ENCODE measurements at places on chromosomes 6 and 20.

- DNase-seq: no peak
Observed at GRCh38 chr6:13491538-13491937, 4.1 kb upstream of the GFOD1 start.

DNA sequence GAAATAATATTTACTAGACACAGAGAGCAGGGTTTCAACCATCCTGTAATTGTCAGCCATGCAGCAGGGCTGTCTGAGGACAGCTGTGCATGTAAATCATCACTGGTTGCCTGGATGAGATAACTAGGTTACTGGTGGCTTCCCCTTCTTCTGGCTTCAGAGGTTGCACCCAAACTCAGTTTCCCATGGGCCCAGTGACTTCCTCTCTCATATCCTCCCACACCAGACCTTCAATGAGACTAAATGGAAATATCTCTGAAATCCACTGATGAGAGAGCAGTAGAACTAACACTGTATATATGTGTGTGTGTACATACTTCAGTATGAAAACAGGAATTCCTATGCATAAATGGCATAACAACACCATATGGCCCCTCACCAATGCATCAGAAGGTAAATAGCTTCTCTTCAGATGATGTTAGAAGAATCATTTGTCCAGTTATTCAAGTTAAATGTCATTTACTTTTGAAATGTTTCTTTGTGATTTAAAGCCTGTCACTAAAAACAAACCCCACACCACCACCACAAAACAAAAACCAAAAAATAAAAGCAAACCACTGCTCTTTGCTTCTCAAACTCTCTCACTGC is 51.0 kb upstream of the IL20RA start:
- DNase-seq: no peak

DNA sequence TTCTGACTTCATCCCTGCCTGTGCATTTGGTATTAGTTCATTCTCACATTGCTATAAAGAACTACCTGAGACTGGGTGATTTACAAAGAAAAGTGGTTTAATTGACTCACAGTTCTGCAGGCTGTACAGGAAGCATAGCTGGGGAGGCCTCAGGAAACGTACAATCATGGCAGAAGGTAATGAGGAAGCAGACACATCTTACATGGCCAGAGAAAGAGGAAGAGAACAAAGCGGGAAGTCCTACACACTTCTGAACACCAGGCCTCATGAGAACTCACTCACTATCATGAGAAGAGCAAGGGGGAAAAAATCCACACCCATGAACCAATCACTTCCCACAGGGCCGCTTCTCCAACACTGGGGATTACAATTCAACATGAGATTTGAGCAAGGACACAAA is 303.9 kb downstream of the CBLN4 start:
- no peak for DNase-seq

DNA sequence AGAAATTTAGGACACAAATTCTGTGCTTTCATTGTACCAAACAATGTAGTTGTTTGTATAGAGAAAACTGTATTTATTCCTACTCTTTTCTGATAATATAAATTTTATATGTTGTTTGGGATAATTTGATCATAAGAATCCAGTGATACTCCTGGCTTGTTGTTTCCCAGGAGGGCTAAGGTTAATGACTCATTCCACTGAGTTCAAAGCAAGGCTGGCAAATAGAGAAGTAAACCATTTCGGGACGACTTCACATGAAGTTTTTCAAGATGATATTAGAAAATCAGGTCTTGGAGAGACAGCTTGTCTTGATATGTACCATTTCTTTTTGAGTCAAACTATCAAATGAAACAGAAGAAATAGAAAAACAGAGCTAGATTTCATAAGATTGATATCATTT is 326.1 kb upstream of the CNR1 start:
- DNase-seq: no peak

GRCh38 chr20:45639687-45640086 is 8.6 kb upstream of the WFDC9 start:
- no peak for DNase-seq

DNA sequence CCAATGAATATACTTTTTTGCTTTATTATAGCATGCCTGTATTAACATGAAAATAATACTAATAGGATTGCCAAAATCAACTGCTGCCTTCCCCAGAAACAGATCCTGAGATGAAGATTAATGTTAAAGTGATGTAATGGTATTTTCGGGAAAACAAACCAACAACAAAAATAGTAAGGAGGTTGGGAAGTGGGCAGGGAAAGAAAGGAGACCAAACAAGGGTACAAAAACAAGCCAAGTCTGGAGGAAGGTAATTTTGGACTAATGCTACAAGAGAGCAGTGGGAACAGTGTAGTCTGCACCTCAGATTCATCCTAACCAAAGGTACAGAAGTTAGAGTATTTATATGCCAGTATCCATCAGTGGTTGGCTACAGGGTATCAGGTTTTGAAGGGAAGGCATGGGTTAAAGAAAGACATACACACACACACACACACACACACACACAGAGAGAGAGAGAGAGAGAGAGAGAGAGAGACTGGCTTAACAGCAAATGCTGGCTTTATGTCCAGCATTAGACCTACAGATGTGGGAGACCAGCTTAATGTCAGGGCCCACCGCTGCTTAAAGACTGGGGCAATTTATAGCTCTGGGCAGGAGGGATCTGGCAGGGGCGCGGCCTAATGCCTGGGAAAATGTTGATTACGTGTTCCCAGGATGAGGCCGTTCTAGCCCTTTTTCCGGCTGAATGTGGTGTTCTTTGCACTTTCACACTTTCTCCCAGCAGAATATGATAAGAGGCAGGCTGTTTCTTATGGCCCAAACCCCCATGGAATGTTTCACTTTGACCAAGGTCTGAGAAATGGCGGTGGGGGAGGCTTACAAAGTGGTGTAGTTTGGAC is 3.8 kb upstream of the SLC17A1 start:
- DNase-seq: no peak

GRCh38 chr6:144816936-144817335 is 531.8 kb downstream of the UTRN start:
- DNase-seq: no peak

GRCh38 chr6:134680433-134680832 is 269.5 kb downstream of the ALDH8A1 start:
- DNase-seq: no peak

DNA sequence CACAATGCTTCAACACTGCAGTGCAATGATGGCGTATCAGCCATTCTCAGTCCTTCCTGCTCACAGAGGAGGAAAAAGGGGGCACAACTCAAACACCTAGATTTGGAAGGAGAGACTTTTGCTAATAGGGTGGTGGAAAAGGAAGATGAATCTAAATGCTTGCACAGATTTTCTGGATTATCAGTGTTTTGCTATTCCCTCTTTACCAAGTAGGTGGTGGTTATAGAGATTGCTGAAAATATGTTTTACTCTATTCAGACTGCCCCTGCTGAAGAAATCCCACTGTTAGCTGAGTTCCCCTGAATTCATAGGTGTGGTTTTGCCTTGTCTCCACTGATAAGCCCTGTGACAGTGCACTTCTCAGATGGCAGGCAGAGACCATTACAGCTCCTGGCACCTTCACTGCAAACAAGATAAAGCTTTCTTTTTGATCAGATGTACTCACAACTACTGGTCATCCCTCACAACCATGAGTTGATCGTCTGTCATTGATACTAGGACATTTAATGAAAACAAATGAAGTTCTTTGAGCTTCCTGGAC is 311.4 kb downstream of the KIF16B start:
- no peak for DNase-seq

DNA sequence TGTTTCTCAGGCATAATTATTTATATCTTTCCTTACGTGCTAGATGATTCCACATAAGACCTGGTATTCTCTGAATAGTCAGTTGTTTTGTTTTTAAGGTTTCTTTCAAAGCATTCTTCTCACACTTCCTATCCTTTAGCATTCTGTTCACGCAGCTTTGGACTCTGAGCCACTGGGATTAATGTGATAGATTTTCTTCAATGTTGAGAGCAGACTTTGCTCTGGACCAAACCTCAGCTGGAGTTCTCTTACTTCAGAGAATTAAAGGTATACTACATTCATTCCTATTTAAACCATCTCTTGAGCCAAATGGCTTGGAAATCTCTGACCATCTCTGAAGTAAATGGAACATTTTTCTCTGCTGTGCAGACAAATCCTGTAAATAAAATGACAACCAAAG is 70.7 kb upstream of the TRAF3IP2 start:
- no peak for DNase-seq

DNA sequence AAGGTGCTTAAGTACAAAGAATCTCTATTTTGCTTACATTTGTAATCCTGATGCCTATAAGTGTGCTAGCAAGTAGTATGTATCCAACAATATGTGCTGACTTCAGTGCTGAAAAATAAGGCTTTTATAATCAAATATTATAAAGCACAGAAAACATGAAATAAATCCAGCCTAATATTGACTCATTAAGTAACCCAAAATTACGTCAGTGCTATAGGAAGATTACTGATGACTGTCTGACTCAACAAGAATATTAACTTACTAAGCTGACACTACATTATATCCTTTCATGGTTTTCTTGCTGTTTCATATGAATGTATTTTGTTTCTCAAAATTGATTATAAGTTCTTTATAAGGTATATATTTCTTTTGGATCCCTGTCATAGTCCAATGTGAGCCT is 76.1 kb downstream of the ME1 start:
- no peak for DNase-seq

DNA sequence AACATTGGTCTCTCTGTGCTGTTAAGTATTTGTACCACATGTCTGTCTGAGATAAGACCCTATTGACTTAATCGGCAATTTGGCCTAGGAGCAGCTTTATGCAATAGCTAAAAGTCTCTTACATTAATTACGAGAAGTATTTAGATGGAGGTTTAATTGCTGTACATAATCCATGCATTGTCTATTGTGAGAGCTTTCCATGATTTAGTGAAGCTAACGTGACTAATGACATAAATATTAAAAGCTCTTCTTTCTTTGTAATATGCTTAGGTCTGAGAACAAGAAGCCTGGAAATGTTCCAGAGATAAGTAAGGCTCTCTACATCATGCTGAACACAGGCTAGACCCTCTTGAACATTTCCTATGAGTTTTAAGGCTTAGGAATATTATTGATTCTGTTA is 32.7 kb upstream of the FAM83B start:
- DNase-seq: no peak

GRCh38 chr6:99014061-99014460 is 66.3 kb upstream of the FBXL4 start:
- DNase-seq: no peak

DNA sequence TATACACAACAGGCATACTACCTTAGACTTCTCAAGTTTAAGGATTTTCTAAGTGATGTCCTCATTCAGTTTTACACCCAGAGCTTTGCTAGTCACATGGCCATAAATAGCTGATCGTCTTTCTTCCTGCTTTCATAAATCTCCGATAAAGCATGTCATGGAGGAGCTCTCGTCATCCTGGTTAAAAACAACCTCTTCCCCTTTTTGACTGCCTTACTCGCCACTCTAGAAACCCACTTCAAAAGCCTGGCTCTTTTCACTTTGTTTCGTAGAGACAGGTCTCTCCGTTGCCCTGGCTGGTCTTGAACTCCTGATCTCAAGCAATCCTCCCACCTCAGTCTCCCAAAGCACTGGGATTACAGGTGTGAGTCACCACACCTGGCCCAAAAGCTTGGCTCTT is 67.0 kb upstream of the SMIM29 start:
- no peak for DNase-seq

GRCh38 chr6:14638906-14639761 is 521.6 kb downstream of the CD83 start:
- DNase-seq: peak; percentile 65

- no peak for DNase-seq
Observed at GRCh38 chr6:2659381-2659780, 91.3 kb downstream of the MYLK4 start.

DNA sequence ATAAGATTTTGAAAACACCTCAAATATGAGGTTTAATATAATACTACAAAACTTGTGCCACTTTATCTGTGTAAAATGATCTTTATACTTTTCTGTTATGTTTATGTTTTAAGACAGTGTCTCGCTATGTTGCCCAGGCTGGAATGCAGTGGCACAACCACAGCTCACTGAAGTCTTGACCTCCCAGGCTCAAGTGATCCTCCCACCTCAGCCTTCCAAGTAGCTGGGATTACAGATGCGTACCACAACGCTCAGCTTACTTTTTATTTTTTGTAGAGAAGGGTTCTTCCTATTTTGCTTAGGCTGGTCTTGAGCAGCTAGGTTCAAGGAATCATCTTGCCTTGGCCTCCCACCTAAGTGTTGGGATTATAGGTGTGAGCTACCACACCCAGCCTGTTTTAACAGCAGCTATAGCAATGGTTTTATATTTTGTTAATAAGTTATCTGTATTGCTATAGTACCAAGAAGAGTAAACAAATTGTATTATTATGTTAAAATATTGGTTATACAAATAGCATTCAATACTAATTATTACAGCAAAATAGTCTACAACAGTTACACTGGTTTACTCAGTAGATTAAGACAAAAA is 8.2 kb downstream of the TAB2 start:
- DNase-seq: no peak

DNA sequence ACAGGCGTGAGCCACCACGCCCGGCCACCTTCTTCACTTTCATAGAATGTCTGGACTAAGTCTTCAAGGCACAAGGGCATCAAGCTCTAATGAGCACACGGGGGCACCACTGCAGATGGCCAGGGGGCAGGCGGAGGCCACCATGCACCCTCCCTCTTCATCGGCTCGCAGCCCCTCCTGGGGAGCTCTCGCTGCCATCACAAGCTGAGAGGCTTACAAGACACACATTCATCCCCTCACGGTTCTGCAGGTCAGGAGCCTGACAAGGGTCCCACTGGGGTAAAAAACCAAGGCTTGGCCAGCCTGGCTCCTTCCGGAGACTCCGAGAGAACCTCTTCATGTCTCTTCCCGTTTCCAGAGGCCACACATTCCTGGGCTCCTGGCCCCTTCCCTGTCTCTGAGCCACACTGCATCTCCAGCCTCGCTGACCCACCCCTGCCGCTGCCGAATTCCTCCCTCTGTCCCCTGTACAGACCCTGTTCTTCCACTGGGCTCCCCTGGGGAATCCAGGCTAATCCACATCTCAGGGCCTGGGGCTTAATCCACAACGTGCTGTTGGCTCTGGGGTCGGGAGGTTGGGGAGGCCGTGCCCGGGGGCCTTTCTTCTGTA is 19.8 kb downstream of the DLL1 start:
- no peak for DNase-seq

DNA sequence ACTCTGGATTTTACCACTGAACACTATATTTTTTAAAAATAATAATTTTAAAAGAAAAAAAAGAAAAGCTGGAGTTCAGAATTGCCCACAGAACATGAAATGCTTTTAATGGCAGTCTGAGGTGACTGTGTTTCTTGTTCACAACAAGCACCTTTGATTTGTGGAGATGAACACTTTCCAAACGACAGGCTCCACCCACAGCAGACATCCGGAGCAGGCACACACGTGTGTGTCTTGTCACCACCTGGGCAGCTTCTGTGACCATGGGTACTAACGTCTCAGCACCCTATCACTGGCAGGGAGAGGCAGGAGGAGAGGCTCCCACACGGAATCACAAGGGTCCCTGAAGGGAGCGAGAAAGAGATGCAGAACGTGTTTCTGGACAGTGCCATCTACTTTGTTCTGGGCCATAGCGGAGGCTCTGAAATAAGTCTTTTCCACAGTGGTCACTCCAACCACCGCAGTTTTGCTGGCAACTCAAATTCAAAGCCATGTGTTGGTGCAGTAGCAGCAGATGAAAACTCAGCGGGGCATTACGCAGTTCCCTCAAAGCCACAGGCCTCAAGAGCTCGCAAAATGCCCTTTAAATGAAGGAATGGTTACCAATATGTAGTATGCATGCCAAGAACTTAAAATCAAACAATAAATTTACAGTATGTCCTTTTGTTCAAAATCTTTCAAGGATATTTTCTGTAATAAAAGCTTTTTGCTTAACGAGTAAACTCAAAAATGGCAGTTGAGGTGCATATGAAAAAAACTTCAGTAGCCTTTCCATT is 242.2 kb downstream of the FOXC1 start:
- no peak for DNase-seq

GRCh38 chr6:62974452-62974851 is 236.8 kb upstream of the FKBP1C start:
- DNase-seq: no peak

All from NCI-H510A treated with DMSO at 0.1 percent for 48 hours (cell line).